ENCODE measurements at places on chromosomes 2 and 18.

DNA sequence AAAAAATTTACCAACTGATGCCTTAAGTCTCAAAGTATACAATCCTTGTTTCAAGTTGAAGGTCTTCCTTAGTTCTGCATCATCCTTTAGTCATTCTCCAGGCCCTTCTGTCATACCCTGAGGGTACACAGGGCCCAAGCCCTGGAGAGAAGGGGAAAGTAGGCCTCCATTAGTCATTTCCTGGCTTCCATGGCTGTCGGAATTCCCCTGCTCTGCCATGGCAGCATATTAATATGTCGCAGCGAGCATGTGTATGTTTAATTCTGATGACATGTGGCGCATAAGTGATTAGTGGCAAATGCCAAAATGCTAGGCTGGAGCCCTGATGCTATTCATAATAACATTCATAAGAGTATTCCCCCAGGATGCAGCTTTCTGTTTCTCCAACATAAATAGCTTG, 22.1 kb downstream of the GPR39 start:
- peak; percentile 95 for DNase-seq

DNA sequence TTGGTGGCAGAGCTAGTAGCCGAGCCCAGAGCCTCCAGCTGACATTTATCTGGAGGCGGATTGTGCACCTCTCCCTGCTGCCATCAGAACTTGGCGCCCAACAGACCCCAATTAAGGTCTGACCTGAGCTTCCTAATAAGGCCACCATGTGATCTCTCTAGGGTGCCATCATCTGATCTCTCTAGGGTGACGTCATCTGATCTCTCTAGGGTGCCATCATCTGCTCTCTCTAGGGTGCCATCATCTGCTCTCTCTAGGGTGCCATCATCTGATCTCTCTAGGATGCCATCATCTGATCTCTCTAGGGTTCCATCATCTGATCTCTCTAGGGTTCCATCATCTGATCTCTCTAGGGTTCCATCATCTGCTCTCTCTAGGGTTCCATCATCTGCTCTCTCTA, 6.2 kb downstream of the KCNF1 start:
- DNase-seq, result no peak

- no peak for DNase-seq
These were observed 36.4 kb upstream of the PHLPP1 start for GRCh38 chr18:62678847-62679485.

GRCh38 chr2:138846216-138846821, 66.1 kb upstream of the NXPH2 start:
- peak; percentile 20 for DNase-seq

- peak; percentile 53 for DNase-seq
These were observed 251.5 kb downstream of the GPD2 start for GRCh38 chr2:156687715-156688114.

- no peak for DNase-seq
These were observed 62.5 kb upstream of the GLI2 start for GRCh38 chr2:120673205-120673550.

DNA sequence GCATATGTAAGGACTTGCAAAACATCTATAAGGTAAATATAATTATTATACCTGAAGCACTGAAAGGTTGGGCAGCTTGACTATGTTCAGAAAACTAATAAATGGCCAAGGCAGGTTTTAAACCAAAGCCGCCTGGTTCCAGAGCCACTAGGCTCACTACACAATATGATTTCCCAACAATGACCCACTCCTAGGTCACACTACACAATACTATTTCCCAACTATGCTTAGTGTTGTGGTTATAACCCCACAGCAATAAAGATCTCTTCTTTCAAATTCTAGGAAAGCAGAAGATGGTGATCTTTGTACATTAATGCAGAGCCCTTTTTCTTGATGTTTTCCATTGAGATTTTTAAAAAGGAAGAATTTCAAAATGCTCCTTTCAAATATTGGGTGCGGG, 180.4 kb downstream of the CYRIA start:
- DNase-seq, result no peak

GRCh38 chr2:147937744-147938349, 82.7 kb downstream of the ORC4 start:
- peak; percentile 34 for DNase-seq

GRCh38 chr2:71713581-71714580, 260.5 kb downstream of the DYSF start:
- DNase-seq, result peak; percentile 82

GRCh38 chr2:105129722-105130232, 91.9 kb downstream of the MRPS9 start:
- DNase-seq, result no peak

- DNase-seq, result no peak
These were observed 154.2 kb upstream of the KYNU start for GRCh38 chr2:142723236-142723635.

- no peak for DNase-seq
These were observed 1037.7 kb upstream of the SLC39A10 start for GRCh38 chr2:194619366-194619765.

- peak; percentile 26 for DNase-seq
These were observed 478.1 kb upstream of the ZNF804A start for GRCh38 chr2:184119989-184120800.

DNA sequence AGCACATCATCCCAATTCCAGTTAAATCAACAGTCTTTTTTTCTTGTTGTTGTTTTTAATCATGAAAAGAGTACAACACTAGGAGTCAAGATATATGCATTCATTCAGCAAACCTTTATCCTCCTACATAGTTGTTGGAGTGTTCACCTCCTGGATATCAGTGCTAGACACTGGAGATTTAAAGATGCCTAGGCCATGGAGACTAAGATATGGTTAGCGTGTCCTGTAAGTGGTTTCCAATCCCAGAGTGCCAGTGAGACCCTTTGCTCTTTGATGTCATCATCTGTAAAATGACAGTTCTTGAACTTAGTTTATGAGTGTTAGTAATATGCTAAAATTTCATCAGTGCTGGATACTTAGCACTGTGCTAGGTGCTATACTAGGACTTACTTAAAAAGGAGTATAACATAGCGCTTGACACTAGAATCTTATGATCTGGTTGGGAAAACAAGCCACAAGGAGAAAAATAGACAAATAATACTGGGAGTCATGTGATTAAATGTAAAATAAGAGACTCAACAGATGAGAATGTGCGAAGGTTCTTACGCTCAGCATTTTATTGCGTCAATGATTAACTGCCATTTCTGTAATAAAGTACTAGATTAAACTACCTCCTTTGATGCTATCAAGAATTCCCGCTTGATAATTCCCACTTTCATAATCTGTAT, 31.5 kb downstream of the BABAM2 start:
- DNase-seq, result no peak

- DNase-seq, result no peak
These were observed 2.0 kb downstream of the SATB2 start for GRCh38 chr2:199455545-199456382.

GRCh38 chr18:55086906-55087305, 127.6 kb upstream of the CCDC68 start:
- DNase-seq, result no peak

GRCh38 chr2:107285621-107286299, 399.8 kb upstream of the ST6GAL2 start:
- no peak for DNase-seq

DNA sequence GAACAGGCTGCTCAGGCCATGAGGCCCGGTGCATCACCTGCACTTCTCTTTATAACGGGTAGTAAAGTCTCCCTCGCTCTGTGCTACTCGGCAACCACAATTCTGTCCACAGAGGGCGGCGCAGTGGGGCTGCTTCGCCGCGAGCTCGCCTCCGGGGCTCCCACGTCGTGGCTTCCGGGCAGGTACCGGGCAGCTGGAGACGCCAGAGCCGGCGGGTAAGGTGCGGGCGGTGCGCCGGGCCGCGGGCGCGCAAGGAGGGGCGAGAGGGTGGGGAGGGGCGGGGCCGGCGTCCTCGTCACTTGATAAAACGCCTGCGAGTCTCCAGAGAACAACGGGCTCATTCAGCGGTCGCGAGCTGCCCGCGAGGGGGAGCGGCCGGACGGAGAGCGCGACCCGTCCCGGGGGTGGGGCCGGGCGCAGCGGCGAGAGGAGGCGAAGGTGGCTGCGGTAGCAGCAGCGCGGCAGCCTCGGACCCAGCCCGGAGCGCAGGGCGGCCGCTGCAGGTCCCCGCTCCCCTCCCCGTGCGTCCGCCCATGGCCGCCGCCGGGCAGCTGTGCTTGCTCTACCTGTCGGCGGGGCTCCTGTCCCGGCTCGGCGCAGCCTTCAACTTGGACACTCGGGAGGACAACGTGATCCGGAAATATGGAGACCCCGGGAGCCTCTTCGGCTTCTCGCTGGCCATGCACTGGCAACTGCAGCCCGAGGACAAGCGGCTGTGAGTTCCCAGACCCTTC, at the start of gene ITGA6:
Gene ITGA6 (plus strand): TSS at position 331 of the 734 bp plus-strand sequence.
- DNase-seq, result peak; percentile 67

DNA sequence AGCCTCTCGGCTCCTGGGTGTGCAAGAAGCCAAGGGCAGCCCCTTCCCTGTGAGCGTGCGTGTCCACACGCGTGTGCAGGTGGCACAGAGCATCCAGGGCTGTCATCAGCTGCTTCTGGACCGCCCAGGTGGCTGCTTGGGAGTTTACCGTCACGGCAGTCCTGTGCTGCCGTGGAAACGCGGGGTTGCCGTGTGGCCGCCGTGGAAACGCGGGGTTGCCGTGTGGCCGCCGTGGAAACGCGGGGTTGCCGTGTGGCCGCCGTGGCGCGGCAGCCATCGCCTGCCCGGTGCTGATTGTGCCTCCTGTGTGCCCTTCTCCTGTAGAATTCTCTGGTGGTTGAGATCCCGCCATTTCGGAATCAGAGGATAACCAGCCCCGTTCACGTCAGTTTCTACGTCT, 71.4 kb downstream of the NFATC1 start:
- DNase-seq, result no peak

GRCh38 chr2:17821535-17822444, 5.5 kb downstream of the MSGN1 start:
- DNase-seq, result no peak

DNA sequence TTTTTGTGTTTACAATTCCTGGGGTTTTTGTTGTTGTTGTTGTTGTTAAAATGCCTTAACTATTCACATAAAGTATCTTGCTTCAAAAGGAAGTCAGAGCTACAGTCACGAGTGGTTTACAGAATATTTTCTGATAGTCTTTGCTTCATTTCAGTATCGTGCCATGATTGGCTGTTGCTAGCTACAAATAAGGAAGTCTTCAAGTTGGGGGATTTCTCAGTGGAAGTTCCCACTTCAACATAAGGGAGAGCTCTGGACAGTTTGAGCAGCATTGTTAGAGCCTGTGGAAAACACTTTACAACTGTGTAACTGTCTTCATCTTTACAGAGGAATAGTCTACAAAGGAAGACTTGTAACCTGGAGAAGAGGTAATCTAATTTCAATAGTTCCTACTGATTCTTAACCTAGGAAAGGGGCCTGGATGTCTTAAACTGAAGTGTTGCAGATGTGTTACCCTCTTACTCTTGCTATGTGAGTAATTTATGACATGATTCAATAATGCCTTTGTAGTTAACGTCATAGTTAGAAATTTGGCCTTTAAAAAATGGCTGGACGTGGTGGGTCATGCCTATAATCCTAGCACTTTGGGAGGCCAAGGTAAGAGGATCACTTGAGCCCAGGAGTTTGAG, 23.4 kb upstream of the TANK start:
- peak; percentile 73 for DNase-seq

DNA sequence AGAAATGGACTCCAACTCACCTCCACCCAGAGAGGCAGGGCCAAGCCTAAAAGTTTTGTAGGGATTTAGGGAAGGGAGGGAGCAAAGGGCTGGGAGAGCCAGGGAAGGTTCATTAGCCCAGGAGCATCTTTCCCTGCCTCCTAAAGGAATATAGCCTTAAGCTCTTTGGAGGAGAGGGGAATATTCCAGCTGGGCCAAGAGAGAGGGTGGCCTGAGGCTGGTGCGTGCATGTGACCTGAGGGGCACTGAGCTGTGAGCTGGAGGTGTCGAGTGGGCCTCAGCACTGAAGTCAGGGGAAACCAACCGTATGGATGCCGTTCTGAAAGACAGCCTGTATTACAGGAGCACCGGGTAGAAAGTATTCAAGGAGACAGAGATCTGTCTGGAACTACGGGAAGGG, 112.6 kb downstream of the KLHL29 start:
- DNase-seq, result no peak

All from HCEC 1CT (cell line).